Iris pigment epithelial cell (primary cell): ENCODE measurements at places on chromosomes 4 and X.
A peak's percentile ranks its signal among the peaks of the same experiment; 100 is the strongest.

GRCh38 chr4:170675568-170676262, 586.0 kb upstream of the AADAT start:
- peak; percentile 61 for DNase-seq

- DNase-seq, result peak; percentile 20
Measured at GRCh38 chrX:46327566-46328115, 217.6 kb downstream of the ZNF674 start.

- DNase-seq, result peak; percentile 33
Measured at GRCh38 chrX:54807524-54808108, at the start of gene MAGED2. TSS of gene MAGED2 (plus strand) at chrX:54807745. CDS start at chrX:54809332, 1,587 bp downstream.

- peak; percentile 31 for DNase-seq
Measured at GRCh38 chrX:118839334-118839958, 15.8 kb downstream of the ZCCHC12 start.

DNA sequence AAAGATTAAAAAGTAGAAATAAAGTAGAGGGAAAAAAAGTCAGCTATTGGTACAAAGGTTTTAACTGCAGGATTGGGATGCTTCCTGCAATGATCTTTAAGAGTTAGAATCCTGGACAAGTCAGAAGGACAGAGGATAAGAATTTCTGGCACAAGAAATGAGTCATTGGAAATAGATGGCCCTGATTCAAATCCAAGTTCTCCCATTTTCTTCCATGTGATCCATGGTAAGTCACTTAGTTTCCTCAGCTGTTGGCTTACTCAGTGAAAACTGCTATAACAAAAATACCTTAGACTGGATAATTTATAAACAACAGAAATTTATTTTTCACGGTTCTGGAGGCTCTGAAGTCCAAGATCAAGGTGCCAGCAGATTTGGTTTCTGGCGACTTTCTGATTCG, 13.3 kb upstream of the TBC1D19 start:
- DNase-seq, result no peak

GRCh38 chrX:11609109-11609508, 56.6 kb downstream of the ARHGAP6 start:
- DNase-seq, result no peak

DNA sequence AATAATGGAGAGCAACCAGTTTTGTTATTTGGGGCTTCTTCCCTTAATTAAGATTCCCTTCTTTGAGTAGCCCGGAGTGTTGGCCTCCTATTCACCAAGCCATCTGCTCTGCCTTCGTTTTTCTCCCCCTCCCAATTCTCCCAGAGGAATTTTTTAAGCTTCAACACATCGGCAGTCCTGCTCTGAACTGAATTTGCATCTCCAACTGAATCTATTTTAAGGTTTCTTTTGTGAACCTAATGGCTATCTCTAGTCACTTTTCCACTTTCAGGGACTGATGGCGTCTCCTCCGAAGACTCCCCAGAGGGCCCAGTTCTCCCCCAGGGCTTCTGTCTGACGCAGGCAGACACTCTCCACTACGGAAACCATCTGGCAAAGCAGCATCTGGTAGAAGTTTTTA, 280.2 kb downstream of the ADGRA3 start:
- DNase-seq, result no peak

DNA sequence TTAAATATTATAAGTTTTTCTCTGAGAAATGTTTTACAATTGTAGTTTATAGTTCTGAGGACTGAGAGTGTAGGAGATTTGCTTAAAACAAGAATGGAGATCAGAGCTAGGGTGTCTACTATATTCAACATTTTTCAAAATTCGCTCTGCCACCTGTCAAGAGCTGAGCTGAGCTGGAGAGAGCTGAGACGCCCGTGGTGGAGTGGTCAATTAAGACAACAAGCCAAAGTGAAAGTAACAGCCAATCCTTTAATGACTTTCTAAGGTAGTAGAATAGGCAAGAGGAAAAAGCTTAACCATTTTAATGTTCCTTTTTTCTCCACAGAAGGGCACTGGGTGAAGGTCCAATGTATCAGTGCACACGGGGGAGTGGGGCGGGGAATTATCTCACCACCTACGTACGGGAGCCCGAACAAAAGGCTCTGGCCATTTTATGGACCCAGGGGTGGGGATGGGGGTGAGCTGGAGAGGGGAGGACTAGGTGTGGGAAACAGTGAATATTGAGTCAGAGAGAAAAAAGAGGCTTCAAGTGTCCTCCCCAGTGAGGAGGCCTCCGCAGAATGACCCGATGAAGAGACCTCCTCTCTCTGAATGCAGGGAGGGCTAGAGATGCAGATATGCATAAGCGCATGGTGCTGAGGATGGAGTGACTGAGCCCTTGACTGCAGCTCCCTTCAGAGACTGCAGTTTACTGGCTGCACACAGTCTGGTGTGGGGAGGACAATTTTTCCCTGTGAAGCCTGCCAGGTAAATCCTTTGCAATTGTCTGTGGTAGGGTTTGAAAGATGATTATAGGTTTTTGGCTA, 60.8 kb downstream of the SPCS3 start:
- no peak for DNase-seq

GRCh38 chrX:120120223-120120622, 4.5 kb upstream of the RHOXF1 start:
- peak; percentile 66 for DNase-seq

GRCh38 chr4:177108708-177109107, 201.0 kb upstream of the NEIL3 start:
- peak; percentile 45 for DNase-seq

DNA sequence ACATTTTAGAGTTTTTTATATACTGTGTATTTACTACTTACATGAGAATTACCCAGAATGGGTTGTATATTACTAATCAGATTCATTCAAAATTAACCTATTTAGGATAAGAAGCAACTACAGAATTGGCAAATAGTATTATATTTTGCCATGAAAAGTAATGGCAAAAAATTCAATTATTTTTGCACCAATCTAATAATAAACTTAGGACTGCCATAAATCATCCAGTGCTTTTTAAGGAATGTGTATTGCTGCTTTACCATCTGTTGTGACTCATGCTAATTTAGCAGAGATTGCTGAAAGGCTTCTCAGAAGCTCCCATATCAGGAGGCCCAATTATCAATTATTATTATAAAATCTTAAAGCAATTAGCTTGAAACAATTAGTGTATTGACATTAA, 24.0 kb downstream of the NPY2R start:
- DNase-seq, result no peak

DNA sequence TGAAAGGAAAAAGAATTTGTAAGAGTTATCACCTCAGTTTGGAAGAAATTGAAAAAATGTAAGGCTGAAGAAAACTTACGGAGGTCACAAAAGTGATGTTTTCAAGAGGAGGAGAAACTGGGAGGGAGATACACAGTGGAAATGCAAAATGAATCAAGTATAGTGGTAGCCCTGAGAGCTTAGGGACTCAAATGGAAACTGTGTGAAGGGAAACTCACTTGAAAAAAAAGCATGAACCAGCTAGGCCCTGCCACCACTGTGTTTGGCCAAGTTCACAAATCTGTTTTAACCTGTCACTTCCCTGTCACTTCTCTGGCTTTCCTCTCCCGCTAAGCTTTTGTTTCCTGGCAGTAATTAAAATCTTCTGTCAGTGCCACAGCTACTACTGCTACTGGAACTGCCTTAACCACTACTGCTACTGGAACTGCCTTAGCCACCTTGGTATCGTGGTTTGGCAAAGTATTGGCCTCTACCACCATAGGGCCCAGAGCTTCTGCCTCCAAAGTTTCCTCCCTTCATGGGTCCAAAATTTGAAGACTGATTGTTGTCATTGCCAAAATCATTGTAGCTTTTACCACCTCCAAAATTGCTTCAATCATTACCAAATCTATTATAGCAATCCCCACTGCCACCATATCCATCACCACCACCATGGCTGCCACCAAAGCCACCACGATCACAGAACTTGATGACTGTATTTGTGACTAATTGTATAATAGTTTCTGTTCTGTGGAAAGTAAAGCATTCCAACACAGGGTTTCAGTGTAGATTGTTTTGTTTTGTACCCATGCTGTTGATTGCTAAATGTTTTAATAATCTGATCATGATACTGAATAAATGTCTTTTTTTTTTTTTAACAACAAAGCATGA, 41.5 kb downstream of the SMARCA5 start:
- no peak for DNase-seq

GRCh38 chr4:174422893-174423256, 99.4 kb downstream of the HPGD start:
- no peak for DNase-seq

DNA sequence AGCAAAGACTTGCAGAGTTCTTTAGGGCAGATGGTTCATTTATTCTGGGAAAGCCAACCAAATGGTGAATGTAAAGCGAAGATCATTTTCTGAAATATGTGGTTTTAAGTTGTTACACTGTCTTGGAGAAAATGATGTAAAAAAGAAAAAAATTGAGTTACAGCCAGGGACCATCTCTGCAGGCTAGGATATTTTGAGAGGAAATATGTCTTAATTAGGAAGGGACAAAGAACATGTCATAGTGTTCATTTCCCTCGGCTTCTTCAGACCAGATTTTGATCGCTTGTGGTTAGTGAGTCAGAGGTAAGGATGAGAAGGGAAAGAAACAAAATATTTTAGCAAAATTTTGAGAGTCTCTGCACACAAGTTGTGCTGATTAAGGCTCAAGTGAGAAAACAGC, 59.0 kb upstream of the C1QTNF7 start:
- peak; percentile 55 for DNase-seq

DNA sequence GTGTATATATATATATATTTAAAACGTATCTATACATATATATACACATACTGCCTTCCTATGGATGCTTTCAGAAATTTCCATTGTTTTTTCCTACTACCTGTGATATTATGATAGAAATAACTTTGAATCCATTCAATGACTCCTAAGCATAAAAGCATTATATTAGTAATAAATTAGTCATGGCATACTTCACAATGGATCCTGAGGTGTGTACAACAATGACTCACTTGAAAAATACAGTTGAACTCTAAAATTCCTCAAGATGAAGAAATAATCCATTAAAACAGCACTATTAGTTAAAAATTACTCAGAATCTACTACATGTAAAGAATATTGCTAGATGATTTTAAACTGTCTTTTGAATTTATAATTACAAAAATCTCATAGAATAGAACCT, 201.1 kb downstream of the STPG2 start:
- DNase-seq, result peak; percentile 1

DNA sequence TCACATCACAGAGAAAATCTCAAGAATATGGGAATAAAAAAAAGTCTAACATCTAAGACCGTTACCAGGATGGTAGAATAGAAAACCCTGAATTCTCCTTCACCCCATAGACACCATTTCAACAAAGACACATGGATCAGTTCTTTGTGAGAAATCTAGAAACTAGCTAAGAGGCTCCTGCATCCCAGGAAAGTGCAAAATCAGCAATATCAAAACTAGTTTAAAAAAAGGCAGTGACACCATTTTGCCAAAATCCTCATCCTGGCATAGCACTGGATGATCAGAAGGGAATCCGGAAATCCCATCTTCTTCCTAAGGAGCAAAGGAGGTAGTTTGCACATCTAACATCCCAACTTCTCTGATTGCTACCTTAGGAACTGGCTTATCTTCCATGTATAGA, 88.9 kb upstream of the MAGEE2 start:
- no peak for DNase-seq

- DNase-seq, result no peak
Measured at GRCh38 chr4:61782133-61782532, 582.0 kb downstream of the ADGRL3 start.

- DNase-seq, result no peak
Measured at GRCh38 chr4:167785523-167785922, 306.8 kb upstream of the ANXA10 start.

- DNase-seq, result peak; percentile 93
Measured at GRCh38 chr4:169621731-169622492, 1.5 kb downstream of the CLCN3 start.

- no peak for DNase-seq
Measured at GRCh38 chr4:142331132-142331531, 515.0 kb downstream of the INPP4B start.

DNA sequence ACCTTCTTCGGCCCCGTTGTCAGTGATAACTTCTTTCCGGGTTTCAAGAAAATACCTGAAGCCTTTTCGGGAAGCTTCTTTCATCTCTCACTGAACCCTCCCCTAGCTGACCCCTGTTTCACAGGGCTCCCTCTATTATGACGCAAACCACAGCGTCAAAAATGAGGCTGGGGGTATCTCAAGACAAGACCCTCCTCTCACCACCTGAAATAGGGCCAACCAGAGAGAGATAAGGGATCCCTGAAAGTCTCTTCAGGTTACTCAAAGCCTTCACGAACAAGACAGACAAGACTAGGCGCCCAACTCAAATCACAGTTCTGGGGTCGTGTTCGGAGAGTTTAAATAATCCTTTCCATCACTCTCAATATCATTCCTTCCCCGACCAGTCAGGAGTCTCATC, 1.2 kb downstream of the PHF8 start:
- DNase-seq, result no peak

DNA sequence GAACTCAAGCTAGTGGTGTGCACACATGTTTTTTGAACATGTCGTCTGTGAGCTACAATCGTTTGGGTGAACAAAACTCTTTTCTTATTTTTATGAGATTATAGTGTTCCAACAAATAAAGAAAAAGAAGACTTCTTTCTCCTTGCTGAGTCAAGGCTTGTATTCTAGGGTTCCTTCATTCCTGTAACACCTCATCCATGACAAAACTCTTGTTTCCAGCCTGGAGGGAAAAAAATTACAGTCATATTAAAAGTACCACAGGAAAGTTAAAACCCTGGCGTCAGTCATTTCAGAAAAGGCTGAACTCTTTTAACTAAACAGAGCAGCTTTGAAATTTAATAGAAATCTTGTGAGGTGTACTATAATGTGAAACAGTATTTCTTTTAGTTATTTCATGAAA, 79.2 kb upstream of the BOD1L1 start:
- DNase-seq, result no peak

DNA sequence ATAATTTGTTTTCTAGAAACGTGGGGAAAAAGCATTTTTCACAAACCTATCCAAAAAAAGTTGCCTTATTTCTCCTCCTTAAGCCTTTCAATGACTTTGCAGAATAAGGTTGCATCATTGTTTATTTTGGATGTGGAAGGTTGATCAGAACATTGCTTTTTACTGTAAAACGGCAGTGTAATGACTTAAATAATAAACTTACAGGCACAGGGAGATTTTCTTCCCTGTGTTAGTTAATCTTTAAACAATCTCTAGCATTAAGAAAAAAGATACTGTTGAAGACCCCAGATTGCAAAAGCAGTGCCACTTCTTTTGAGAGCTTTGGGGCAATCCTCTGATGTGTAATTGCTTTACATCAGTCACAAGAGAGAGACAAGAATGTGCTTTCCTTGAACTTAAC, 153.4 kb downstream of the ARX start:
- DNase-seq, result peak; percentile 62

- DNase-seq, result peak; percentile 79
Measured at GRCh38 chr4:71293705-71294104, 45.1 kb upstream of the SLC4A4 start.

DNA sequence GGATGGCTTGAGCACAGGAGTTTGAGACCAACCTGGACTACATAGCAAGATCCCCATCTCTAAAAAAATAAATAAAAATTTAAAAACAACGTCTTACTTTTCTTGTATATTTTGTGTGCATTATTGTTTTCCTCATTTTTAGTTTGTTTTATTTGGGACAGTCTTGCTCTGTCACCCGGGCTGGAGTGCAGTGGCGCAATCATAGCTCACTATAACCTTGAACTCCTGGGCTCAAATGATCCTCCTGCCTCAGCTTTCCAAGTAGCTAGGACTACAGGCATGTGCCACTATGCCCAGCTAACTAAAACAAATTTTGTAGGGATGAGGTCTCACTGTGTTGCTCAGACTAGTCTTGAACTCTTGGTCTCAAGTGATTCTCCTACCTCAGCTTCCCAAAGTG, 9.5 kb upstream of the SMIM14 start:
- DNase-seq, result no peak
